ENCODE measurements at places on chromosomes 16 and 17.

- DNase-seq = no peak
Measured at GRCh38 chr17:20988001-20988636, 54.7 kb downstream of the USP22 start.

GRCh38 chr16:48608452-48608851, 1.5 kb downstream of the N4BP1 start:
- DNase-seq = no peak

GRCh38 chr16:30615358-30616091, 5.3 kb upstream of the ZNF689 start:
- DNase-seq = no peak

DNA sequence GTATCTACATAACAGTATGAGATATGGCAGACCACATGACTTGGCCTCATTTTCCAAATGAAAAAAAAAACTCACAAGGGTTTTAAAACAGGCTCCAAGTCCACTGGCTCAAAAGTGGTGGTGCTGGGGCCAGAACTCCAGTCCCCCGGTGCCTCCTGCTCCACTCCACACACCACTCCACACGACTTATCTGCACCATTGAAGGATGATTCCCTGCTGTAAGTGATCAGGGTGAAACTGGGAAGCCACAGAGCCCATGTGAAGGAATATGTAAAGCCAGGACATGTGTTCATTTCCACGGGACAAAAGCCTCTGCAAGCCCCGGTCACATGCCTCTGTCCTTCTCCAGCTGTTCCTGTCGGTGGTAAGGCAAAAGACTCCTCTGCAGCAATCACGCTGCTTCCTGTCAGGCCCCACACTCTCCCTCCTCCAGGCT, 97.2 kb downstream of the ZNF18 start:
- peak; percentile 44 for DNase-seq

GRCh38 chr17:28394337-28395116, 11.5 kb downstream of the SLC46A1 start:
- no peak for DNase-seq

GRCh38 chr16:2692948-2693651, 10.8 kb downstream of the KCTD5 start:
- peak; percentile 57 for DNase-seq

- no peak for DNase-seq
Measured at GRCh38 chr16:84518804-84519341, 14.4 kb upstream of the MEAK7 start.

GRCh38 chr16:66774981-66775380, 23.6 kb upstream of the DYNC1LI2 start:
- peak; percentile 98 for DNase-seq

DNA sequence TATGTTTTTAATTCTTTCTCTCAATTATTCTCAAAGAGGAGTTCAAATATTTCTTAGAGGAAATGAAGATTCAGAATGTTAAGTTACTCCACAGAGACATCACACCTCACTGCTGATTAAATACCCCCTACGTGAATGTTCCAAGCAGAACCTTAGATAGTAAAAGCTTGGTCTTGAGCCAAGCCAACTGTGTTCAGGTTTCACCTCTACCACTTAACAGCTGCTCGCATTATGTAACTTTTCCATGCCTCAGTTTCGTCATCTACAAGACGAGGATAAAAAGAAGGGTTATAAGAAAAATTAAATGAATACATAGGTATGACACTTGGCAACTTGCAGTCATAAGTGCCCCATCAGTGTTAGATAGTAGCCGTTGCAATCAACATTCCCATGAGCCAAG, 356.2 kb downstream of the RBFOX1 start:
- no peak for DNase-seq

GRCh38 chr16:50566014-50566962, 18.1 kb downstream of the NKD1 start:
- no peak for DNase-seq

DNA sequence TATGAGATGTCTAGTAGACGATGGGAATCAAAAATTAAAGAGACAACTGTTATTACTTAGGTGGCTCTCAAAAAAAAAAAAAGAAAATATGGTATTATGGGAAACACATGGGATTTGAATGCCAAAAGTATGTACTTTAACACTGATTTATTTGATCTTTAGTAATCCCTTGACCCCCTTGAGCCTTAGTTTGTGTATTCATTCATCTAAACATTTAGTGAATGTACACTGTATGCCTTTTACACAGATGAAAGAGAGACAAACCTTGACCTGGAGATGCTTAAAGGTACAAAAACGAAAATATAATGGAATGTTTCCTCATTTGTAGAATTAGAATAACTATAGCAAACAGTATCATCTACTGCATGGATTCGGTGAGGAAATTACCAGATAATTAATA, 38.6 kb upstream of the NETO2 start:
- DNase-seq = no peak
